Fibroblast of skin of right quadriceps (primary cell): ENCODE measurements at places on chromosomes 4 and X.

DNA sequence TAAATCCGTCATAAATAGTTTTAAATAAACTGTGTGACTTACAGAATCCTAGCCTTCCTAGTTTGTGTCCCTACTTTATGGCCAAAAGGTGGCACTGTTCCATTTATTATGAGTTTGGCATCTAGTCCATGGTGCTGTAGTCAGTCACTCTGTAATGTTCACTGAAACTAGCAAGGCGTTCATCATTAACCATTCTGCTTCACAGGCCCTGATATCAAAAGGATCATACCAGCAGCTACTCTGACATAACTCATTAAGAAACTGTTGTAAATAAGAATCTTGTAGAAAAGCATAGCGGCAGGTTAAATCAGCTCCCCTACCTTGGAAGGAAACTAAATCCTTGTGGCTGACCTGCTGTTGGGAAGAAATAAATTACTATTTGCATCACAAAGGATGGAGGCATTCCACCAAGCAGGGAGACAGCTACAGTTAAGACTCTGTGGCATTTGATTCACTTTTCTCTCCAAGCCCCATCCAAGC lies 919.6 kb upstream of the DIAPH2 start:
- DNase-seq: peak; percentile 0

- DNase-seq: peak; percentile 45
Measured at GRCh38 chrX:23662853-23663252, 4.4 kb upstream of the PRDX4 start.

DNA sequence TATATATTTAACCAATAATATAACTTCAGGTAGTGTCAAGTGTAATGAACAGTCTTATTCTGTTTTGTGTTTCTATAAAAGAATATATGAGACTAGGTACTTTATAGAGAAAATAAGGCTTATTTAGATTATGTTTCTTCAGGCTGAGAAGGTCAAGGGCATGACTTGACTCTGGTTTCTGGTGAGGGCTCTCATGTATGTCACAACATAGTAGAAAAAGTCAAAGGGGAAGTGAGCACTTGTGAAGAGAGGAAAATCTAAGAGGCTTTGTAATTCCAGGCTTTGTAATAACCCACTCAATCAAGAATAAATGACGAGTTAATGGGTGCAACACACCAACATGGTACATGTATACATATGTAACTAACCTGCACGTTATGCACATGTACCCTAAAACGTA lies 27.6 kb downstream of the PRR32 start:
- no peak for DNase-seq

GRCh38 chr4:186593587-186593973 lies 38.2 kb upstream of the MTNR1A start:
- no peak for DNase-seq

- DNase-seq: no peak
Measured at GRCh38 chr4:11505221-11505971, 76.7 kb upstream of the HS3ST1 start.

DNA sequence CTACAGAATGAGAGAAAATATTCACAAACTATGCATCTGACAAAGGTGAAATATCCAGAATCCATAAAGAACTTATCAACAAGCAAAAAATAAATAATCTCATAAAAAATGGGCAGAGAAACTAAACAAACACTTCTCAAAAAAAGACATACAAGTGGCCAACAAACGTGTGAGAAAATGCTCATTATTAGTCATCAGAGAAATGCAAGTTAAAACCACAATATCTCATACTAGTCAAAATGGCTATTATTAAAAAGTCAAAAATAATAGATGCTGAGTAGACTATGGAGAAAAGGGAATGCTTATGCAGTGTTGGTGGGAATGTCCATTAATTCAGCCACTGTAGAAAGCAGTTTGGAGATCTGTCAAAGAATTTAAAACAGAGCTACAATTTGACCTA lies 533.3 kb downstream of the TMA16 start:
- no peak for DNase-seq

DNA sequence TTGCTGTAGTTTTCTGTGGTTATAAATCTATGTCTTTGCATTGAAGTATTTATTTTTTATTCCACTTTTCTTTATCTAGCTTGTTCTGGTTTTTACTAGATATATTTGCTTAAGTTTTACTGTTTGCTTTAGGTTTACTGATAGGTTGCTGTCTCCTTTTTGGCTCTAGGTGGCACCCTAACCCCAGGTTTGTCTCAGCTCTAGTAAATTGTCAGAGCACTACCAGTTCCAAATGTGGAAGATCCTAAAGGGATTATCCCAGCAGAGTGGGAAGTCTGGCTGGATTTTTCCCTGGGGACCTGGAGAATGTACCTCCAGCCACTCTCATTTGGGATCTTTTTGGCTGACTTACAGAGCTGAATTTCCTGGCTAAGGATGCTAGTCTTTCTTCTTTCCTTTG lies 106.1 kb downstream of the PBDC1 start:
- DNase-seq: peak; percentile 28

- DNase-seq: peak; percentile 56
Measured at GRCh38 chr4:54746218-54746617, 88.5 kb downstream of the KIT start.

DNA sequence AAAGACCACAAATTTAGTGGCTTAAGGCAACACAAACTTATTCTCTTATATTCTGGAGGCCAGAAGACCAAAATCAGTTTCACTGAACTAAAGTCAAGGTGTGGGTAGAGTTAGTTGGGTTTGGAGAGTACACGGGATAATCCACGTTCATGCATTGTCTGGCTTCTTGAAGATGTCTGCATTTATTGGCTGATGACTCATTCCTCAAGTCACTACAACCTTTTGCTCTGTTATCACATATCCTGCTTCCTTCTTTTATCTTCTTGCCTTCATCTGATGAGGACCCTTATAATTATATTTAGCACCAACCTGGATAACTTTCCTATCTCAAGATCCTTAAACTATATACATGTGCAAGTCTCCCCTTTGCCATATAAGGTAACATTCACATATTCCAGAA lies 590.0 kb downstream of the FSTL5 start:
- DNase-seq: no peak

DNA sequence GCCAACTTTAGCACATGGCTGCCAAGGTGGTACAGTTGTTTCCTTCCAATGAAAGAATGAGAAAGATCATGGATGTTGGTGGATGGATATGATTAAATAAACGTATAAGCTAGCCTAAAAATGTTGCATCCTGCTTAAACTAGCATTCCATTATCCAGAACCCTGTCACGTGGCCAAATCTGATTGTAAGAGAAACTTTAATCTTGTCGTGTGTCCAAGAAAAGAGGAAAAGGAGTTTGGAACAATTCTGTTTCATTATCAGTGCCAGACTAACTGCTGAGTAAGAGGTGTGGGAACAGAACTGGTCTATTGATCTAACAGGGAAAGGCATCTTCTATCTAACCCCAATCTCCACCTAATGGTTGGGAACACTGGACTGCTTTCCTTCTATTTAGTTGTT lies 325.2 kb upstream of the BMP3 start:
- DNase-seq: peak; percentile 6

GRCh38 chrX:33908074-33908473 lies 224.0 kb downstream of the FAM47A start:
- no peak for DNase-seq

DNA sequence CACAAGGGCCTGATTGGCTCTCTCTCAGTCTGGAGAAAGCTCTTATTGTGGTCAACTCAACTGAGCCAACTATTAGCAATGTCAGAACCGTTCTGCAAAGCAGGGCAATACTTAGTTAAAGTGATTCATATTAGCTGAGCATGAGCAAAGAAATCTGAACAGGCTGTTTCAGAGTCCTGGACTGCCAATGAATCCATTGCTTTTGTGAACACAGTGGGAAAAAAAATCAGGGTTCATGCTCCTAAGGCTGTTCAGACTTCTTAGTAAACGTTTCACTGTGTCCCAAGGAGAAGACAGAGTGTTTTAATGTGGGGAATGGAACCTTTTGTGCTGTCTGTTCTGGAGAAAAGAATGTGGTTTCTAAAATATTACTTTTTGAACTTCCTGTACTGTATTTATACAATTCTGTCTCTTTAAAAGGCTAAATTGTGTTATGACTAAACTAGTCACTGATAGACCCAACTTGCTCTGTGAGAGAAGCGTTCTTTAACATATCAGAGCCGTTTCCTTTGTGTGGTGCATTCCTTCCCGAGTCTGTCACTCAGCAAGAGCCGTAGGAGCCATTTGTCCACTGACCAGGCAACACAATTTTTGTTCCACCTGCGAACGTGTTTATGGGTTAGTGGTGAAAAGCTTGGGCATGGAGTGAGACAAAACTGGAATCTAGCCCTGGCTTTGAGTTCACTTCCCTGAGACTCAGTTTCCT lies 366.1 kb downstream of the FBXO8 start:
- peak; percentile 58 for DNase-seq
